ENCODE measurements at places on chromosomes 16 and 17.

- DNase-seq = peak; percentile 84
Observed at GRCh38 chr16:57775661-57776469, 26.4 kb downstream of the KIFC3 start.

- no peak for DNase-seq
Observed at GRCh38 chr17:10648956-10649355, 8.2 kb downstream of the MYH3 start.

DNA sequence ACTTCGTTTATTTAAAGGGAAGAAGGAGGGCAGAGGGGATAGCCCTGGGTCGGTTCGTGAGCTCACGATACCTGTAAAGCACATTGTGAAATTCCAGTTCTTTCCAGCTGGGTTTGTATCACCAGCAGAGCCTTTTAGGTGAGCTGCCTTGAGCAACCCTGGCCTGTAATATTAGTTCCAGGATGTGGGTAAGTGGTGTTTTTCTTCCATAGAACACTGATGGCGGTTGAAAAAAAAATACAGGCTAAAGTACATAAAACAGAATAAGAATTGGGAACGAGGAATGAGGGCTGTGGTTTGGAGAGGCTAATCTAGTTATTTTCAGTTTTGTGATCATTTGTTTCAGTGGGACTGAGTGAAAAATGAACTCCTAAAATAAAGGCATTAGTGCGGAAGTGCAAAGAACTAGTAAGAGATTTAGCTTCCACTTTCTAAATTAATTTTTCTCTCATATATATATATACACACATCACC is 20.6 kb downstream of the HS3ST3B1 start:
- no peak for DNase-seq

- DNase-seq = no peak
Observed at GRCh38 chr17:72264682-72265405, 144.0 kb downstream of the SOX9 start.

- DNase-seq = no peak
Observed at GRCh38 chr16:57137043-57137442, 44.7 kb downstream of the CPNE2 start.

DNA sequence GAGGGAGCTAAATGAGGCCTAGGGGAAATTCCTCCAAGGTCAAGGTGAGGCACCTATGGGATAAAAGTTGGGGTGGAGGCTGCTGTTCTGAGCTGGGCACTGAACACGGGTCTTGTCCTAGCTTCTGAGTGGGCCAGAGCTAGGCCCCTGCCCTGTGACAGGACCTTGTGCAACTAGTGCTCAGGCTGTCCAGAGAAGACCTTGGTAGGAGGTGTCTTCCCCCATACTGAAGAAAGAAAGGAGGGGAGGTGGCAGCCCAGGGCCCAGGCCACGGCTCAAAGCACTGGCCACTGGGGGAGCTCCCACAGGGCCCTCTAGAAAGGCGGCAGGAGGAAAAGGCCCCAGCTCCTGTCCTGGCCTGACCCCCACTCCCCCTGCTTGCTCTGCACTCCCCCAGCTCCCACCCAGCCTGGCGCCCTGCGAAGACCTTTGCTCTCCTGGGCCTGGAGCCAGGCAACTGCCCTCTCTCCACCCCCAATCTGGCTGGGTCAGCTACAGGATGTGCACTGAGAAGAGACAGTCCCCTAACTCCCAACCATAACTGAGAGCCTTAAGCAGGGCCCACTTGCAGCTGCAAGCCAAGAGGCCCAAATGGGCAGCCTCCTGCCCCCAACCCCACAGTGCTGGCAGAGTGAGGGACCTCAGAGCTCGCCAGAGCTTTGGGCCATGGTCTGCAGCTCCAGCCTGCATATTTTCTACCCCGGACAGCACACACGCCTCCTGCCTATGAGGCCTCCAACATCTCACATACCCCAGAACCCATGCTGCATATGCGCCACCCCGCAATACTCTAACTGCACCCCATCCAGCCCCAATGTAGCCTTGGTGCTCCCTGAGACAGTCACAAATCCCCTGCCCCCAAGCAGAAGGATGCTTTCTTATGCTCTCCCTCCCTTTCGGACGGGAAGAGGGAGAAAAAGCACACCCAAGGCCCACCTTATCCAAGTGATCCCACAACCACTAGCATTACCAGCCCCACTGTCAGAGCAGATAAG is 15.3 kb downstream of the HSD11B2 start:
- no peak for DNase-seq

DNA sequence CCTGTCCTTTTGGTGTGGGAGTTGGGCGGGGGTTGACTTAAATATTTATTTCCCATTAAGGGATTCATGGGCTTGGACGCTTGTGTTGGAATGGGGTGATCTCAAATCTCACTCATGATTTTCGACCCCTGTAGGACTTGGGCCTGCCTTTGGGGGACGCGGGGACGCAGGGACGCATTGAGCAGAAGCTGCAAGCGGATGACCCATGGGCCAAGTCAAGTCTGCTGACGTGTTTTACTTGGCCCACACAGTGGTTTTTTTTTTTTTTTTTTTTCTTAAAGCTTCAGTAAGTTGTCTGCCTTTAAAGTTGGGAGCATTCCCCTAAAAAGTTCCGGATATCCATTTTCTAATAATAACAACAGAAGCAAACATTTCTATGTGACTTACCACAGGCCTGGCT is 28.9 kb downstream of the CMIP start:
- DNase-seq = no peak

DNA sequence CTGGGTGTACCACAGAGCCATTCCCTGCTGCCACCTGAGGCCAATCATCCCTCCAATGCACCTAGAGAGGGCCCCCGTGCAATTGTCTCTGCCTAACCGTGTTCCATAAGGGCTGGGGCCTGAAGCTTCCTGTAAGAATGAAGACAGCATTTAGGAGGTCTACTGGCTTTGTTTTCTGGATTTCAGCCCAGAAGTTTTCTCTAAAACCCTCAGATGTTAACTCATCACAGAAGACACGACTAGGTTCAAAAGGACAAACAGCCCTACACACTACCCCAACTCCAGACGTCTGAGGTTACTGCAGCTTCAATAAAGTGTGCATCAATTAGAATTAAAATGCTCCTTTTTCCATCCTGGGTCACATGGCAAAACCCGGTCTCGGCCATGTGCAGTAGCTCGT is 10.8 kb upstream of the DRG2 start:
- no peak for DNase-seq

DNA sequence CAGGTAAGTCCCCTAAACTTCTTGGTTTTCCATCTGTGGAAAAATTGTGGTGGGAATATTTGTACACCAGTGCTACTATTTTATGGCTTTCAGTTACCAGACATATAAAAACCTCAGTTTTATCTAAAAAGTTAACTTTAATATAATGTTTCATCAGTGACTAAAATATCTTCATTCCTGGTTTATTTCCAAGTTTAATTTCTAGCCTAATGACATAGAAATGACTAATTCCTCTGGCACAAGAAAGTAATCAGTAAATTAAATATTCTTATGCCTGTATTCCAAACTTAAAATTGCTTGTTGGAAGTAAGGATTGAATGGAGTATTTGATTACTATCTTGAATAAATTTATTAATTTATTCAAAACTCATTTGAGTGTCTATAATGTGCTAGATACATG is 757.0 kb downstream of the CDH11 start:
- no peak for DNase-seq

- DNase-seq = no peak
Observed at GRCh38 chr16:14202697-14203096, 131.6 kb downstream of the MRTFB start.

GRCh38 chr16:50303041-50303604 is 36.8 kb downstream of the ADCY7 start:
- DNase-seq = peak; percentile 41

- no peak for DNase-seq
Observed at GRCh38 chr16:48405907-48406306, 20.7 kb upstream of the SIAH1 start.

DNA sequence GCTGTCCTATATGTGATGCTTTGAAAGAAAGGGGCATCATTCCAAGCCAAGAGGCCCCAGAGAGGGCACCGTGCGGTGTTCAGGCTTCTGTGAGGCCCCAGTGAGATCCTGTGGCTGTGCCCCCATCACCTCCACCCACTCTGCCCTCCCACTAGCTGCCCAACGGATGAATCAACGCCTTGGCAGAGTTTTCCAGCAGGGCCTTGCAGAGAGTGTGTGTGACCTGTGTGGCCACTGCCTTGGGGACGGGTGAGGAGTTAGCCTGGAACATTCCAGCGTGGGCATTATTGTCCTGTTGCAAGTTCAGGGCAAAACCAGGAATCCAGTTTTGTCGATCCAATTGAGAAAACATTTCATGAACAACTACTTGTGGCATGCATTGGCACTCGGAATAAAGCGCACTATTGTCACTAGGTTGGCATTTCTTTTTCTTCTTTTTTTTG is 53.7 kb downstream of the SF3B3 start:
- DNase-seq = no peak

DNA sequence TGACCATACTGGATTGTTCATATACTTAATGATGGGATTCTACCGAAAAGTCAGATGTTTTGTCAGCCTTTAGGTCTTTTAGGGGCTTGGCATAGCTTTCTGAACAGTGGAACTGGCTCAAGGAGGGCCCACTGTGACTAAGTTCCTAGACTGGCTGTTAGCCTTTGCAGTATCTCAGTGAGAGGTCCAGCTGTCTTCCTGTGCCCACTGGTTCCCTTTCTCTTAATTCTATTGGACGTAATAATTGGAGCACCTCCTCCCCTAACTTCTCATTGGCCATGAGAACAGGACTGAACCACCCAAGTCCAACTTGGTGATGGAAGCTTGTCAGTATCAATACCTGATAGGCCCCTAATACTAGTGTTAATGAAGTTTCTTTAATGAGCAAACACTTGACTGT is 13.5 kb downstream of the KPNA2 start:
- DNase-seq = no peak

DNA sequence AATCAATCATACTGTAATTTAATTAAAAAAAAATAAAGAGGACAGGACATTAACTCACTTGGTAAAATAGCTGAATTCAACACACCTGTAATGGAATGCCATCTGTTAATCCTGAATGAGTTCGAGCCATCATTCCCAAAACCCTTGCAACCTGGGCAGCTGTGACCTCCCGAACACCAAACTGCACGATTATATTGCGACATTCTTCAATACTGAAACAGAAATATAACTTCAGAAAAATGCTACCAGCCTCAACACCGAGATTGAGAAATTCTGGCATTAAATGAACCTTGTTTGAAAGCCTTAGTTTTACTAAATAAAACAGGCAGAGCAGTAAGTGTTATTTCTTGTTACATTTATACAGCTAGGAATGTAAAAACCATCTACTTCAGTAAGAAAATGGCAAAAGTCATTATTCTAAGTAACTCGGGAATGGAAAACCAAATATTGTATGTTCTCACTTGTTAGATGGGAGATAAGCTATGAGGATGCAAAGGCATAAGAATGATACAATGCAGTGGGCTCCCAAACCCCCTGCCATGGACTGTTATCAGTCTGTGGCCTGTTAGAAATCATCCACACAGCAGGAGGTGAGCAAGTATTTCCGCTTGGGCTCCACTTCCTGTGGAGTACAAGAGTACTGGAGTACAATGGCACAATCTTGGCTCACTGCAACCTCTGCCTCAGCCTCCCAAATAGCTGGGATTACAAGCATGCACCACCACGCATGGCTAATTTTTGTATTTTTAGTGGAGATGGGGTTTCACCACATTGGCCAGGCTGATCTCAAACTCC is 46.5 kb downstream of the CNOT1 start:
- DNase-seq = no peak

DNA sequence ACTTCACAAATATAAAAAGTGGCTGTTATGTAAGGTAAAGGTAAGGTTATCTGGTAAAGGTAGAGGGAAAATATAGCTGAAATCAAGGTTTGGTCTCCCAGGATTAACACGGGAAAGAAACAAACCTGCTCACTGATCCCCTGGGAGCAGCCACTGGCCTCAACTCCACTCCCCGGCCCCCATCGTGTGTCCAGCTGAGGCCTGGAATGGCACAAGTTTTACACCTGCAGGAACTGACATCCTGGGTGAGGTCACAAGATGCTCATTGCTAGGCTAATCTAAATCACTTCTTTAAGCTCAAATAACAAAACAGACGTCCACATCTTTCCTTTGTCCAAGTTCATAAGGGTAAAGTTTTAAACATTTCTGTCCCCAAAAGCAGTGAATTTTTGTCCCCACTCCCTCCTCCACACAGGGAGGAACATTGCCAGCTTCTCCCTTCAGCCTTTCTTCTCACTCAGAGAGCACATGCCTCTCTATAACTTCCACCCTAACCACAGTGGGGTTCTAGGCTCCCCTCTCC is 46.3 kb downstream of the ERN1 start:
- no peak for DNase-seq

DNA sequence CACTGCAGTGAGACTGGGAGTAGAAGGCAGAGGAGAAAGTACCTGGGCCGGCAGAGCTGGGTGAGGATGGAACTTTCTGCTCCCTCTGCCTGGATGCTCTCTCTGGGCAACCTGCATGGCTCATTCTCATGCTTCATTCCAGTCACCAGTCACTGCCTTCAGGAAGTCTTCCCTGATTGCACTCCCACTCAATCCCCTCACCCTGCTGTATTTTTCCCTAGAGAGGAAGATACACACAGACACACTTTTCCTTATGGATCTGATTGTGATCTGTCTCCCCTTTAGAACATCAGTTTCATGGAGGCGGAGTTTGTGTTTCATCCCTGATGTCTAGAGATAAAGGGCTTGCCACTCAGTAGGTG is 44.9 kb downstream of the MEAK7 start:
- no peak for DNase-seq

- DNase-seq = no peak
Observed at GRCh38 chr16:58497935-58498334, 2.0 kb upstream of the NDRG4 start.

- DNase-seq = no peak
Observed at GRCh38 chr16:25060920-25061319, 45.8 kb upstream of the ARHGAP17 start.

DNA sequence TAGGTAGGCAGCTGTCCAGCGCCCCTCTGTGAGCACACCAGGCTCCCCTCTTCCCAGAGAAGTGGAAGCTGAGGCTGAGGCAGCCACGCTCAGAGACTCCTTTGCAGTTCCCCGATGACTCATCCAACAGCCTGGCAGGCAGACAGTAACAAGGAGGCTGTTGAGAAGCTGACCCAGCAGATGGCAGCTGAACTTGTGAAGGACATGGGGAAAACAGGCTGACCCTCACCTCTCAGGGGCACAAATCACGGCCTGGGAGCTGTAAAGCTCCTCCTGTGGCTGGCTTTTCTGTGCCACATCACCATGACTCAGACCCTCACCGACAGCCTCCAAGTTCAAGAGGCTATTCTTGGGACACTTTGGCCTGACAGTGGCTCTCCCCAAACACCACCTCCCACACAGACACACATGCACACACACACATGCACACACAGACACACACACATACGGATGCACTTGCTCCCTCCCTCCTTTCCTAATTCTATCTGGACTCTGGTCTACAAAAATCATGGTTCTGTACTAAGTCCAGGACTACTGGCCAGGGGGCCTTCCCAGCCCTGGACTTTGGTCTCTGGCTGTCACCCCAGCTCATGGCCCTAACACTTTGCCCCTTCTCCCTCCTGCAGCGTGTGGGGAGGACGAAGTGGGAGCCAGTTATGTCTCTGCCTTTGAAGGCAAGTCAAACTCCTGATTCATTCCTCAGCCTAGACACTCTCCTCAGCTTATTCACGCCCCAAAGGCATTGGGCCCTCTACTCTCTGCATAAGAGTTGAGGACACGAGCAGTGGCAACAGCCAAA is 23.2 kb downstream of the MAP3K14 start:
- no peak for DNase-seq
